AG04449 (cell line): ENCODE measurements at places on chromosomes 6 and 20.

- DNase-seq, result no peak
Observed at GRCh38 chr6:146785001-146785585, 186.3 kb downstream of the ADGB start.

- peak; percentile 73 for DNase-seq
Observed at GRCh38 chr20:7924692-7925091, 15.6 kb downstream of the HAO1 start.

GRCh38 chr6:165117121-165117520 is 192.3 kb downstream of the C6orf118 start:
- no peak for DNase-seq

- no peak for DNase-seq
Observed at GRCh38 chr6:108998485-108998884, 96.2 kb downstream of the SESN1 start.

DNA sequence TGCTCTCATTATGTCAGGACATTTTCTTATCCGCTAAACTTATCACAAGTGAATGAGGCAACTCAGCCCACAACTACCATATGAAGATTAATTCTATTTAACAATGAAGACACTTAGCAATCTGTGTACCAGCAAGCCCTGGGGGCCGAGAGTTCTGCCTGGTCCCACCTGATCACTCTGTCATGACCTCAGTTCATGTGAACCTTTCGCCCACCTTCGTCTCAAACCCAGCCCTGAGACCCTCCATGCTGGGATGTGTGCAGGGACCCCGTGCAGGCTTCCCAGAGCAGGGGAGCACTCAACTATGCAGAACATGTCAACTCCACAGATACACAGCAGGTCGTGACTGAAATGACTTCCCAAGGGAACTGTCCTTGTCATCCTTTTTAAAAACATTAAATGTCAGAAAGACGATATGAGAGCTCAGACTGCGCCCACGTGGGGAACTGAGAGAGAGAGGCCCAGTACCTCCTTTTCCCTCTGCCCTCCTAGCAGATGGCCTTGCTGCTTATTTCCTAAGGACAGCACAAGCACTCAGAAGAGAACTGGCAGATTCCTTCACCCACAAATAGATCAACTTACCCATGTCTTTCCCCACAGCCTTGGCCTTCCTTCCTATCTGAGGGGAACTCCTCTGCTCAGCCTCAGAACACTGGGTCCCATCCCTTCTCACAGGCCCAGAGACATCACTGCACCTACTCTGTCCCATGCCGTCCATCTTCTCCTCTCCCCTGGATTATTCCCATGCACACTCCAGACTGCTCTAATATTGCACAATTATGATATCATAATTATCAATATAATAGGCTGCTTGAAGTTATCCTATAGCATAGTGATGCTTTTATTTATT is 11.5 kb downstream of the ABHD12 start:
- DNase-seq, result no peak

- peak; percentile 83 for DNase-seq
Observed at GRCh38 chr20:50837532-50838321, 42.9 kb downstream of the BCAS4 start.

DNA sequence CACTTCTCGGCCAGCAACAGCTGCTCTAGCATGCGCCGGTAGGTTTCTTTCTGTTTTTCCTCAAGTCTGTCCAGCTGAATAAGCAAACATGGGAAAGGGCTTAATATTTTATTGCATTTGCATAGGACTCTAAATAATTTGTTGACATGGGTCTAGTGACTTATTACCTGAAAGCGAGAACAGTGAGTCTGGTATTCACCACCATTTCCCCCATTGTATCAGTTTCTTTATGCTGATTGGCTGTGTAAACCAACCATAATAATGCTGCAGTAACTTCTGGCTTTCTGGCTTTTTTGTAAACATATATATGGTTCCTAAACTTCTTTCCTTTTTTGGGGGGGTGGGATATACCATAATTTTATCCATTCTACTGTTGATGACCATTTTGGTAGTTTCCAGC is 69.1 kb upstream of the TMEM30A start:
- no peak for DNase-seq

DNA sequence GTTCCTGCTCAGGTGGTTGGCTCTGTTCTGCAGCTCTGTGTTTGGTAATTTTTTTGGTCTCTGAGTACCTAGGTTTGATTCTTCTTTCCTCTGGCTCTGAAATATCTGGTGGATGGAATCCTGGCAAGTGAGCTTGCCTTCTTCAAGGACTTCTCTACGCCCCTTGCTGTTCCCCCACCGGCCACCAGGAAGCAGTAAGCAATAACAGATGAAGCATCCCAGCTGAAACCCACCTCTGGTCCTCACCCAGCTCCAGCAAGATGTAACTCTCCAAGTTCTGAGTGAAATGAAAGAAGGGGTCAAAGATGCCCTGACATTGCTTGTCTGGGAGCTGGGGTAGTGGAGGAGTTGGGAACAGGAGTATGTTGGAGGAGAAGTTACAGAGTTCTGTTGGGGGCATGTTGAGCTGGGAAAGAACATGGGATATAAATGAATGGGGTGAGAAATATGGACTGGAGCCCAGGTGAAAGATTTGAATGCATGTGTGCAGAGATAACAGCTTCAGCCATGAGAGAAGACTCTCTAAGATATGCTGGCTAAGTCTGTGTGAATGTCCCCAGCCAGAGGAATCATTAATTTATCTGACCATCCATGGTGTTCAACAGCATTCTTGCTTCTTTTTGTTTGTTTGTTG is 51.3 kb upstream of the GLP1R start:
- DNase-seq, result no peak

DNA sequence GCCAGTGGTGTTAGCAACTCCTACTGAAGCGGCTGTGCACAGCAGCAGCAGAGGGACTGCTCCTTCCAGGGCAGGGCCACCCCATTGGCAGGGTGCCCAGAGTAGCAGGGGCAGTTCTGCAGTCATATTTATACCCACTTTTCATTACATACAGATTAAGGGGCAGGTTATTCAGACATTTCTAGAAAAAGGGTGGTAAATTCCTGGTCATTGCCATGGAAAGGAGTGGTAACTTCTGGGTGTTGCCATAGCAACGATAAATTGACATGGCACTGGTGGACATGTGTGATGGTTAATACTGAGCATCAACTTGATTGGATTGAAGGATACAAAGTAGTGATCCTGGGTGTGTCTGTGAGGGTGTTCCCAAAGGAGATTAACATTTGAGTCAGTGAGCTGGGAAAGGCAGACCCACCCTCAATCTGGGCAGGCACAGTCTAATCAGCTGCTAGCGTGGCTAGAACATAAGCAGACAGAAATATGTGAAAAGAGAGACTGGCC is 45.0 kb downstream of the IYD start:
- DNase-seq, result no peak
